ENCODE measurements at places on chromosomes 11 and 22. TPM values are rescaled to one million over a fixed set of nuclear protein-coding genes. Genes with fewer than 3 reads are reported as not detected.

DNA sequence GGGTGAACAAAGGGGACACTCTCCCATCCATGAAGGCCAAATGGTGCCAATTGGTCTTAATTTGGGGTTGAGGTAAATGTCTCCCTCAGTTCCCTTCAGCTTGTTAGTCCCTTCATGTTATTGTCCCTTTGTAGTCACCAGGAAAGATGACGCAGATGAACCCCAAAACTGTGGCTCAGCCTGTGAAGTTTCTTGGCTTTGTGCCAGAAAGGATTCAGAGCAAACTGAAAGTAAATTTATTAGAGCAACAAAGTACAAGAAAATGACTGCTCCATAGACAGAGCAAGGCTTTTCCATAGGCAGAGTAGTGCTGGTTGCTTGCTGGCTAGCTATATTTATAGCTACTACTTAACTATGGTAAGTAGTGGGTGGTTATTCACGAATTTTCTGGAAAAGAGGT, 16.7 kb downstream of the OR4C3 start:
- DNase-seq: no peak

DNA sequence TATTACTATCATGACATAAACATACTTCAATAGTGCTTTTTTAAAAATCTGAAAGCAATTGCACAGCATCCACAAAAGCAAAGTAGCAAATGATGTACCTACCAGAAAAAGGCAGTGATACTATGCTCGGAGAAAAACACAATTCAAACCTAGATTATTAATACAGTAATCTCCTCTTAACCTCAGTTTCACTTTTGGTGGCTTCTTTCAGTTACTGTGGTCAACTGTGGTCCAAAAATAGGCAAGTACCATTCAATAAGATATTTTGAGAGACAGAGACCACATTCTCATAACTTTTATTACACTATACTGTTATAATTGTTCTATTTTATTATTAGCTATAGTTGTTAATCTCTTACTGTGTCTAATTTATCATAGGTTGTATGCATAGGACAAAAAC, 20.8 kb downstream of the KCNA4 start:
- no peak for DNase-seq

GRCh38 chr22:48751539-48752437, 1075.9 kb downstream of the BRD1 start:
- no peak for DNase-seq

DNA sequence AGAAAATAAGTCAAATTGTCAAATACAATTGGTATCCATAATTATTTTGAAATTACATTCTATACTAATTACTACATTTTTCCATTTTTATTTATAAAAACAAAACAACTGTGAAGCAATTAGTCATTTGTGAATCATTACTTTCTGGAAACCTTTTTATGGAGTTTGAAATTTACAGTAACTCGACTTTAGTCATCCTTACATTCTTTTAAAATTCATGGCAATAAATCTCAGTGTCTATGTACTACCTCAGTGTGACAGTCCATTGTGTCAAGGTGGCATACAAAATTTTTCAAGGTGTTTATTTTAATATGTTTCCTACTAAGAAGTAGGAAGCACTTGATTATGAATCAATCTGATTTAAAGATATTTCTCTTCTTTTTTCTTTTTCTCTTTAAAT, 1949.4 kb upstream of the RAG2 start:
- DNase-seq: no peak

Gene NXPE4
- not detected for total RNA-seq

Measured in activated B cell treated with CpG ODN at 0.5 μM for 24 hours (primary cell).